ENCODE measurements at places on chromosomes 12 and 14.

DNA sequence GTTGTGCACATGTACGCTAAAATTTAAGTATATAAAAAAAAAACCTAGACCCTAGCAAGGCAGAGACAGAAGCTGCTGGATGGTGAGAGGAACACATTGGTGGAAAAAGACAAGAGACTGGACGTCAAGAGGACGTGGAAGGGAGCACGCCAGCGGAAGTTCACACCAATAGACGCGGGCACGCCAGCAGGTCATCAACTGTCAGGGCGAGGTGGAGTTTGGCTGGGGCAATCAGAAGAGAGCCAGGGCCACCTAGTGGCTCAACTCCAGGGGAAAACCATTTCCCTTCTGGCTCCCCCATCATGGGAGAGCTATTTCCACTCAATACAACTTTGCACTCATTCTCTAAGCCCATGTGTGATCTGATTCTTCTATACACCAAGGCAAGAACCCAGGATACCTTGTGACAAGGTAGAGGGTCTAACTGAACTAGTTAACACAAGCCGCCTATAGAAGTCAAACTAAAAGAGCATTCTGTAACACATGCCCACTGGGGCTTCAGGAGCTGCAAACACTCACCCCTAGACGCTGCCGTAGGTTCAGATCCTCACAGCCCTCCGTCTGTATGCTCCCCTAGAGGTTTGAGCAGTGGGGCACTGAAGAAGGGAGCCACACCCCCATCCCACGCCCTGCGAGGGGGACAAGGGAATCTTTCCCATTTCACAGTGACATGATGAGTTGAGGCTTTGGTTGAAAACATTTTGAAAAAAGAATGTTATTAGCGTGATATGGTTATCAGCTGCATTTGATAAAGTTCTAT lies 702.7 kb downstream of the TMTC2 start:
- no peak for DNase-seq

DNA sequence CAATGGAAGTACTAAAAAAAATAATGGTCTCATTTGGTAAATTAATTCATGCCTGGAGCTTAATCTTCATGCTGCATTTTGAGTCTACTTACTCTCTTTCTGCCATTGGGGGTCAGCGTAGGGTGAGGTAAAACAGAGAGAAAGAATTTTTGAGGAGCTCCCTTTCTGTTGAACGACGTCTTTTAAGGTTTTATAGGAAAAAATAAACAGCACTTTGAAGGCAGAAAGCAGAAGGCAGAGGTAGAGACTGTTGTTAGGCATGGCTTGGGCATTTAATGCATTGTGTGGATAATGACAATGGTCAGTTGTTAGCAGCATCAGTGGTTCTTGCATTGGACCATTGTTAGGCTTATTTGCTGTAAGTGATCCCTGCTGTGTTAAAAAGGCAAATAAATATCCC lies 557.2 kb upstream of the STXBP6 start:
- DNase-seq = no peak

- DNase-seq = peak; percentile 33
These were observed 629 bp downstream of the PRDM4 start for GRCh38 chr12:107760207-107760808.

DNA sequence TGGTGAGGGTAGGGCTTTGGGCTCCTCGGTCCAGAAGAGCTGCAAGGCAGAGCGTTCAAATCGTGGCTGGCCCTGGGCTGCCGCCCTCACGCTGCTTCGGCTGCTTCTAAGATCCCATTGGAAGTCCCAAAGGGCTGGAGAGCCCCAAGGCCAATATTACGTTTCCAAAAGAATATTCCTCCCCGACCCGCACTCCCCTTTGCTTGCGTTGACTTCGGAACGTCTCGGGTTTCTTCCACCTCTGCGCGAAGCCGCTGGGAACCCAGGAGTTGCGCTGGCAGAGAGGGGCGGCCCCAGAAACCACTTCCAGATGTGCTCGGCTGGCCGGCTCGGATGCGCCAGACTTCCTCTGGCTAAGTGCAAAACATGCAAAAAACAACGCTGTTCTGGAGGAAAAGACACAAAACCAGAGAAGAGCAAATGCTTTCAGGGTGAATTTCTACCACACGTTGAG lies at the start of gene GLT8D2:
Gene GLT8D2 (minus strand): TSS at position 285 of the 454 bp plus-strand sequence. CDS start 30,539 bp downstream, outside the sequence.
- DNase-seq = peak; percentile 83

GRCh38 chr14:46769292-46769691 lies 117.7 kb upstream of the RPL10L start:
- DNase-seq = no peak

GRCh38 chr14:105034315-105035039 lies 13.6 kb upstream of the CDCA4 start:
- DNase-seq = no peak

DNA sequence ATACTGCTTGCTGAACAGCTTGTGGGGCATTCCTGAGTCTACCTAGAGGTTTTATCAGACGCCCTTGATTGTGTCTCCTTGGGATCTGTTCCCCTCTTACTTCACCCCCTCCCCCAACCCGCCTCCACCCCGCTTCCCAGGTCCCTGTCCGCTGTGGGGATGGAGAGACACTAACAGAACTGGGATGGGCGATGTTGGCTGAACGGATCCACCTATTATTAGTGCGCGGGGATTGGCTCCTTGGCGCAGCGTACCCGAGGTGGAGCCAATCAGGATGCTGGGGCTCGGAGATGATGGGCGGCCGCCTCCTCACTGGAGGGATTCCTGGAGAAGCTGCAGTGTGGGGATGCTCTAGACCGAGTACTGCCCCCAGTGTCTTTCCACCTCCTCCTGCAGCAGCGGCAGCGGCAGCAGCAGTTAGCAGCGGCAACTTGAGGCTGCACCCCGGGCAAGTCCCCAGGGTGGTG lies at the start of gene SYT1:
Gene SYT1 (plus strand): TSS at position 372 of the 467 bp plus-strand sequence.
- peak; percentile 86 for DNase-seq

DNA sequence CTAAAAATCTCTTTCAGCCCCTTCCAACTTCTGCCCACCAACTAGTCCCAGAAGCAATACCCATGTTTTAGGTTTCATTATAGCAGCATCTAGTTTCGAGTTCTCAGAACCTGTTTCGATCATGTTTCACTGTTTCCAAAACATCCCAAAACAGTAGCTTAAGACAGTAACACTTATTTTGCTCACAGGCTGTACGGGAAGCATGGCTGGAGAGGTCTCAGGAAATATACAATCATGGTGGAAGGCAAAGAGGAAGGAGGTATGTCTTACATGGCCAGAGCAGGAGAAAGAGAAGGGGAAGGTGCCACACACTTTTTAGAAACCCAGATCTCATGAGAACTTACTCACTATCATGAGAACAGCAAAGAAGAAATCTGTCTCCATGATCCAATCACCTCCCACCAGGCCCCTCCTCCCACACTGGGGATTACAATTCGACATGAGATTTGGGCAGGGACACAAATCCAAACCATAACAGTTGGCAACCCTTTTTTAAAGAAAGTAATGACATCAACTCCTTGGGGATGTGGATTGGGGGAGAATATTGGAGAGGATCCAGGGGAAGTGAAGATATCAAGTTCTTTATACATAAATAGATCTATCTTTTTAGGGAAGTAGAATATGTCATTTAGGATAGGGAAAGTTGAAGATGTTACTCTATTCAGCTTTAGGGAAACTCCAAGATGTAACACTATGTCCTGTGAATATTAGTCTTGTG lies 269.9 kb upstream of the PLEKHG7 start:
- DNase-seq = no peak

Measured in AG08396 (cell line).